ENCODE measurements at places on chromosomes 2 and 18.
A peak's percentile ranks its signal among the peaks of the same experiment; 100 is the strongest.

GRCh38 chr2:43102366-43103092 lies 123.9 kb downstream of the ZFP36L2 start:
- no peak for DNase-seq

- no peak for DNase-seq
These were observed 60.5 kb downstream of the INSIG2 start for GRCh38 chr2:118148809-118149208.

GRCh38 chr2:231418820-231419640 lies 23.5 kb downstream of the B3GNT7 start:
- no peak for DNase-seq

- peak; percentile 86 for DNase-seq
These were observed 54.0 kb downstream of the IL1RL2 start for GRCh38 chr2:102240640-102241370.

DNA sequence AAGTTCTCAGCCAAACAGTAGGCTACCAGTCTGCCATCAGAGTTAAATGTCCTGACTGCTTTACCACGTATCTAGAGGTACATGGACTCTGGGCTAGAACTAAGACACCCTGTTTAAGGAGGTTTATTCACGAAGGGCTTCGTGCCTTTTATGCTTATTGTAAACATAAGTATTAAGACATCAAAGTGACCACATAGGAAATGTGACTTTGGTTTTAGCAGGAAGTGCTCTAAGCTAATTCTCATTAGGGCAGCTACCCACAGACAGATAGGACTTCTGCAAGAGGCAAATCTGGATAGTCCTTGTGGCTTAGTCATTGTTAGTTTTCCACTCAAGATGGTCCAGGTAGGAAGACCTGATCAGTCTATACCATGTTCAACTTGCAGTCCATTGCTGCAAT lies 233.3 kb upstream of the MGAT5 start:
- DNase-seq: no peak

DNA sequence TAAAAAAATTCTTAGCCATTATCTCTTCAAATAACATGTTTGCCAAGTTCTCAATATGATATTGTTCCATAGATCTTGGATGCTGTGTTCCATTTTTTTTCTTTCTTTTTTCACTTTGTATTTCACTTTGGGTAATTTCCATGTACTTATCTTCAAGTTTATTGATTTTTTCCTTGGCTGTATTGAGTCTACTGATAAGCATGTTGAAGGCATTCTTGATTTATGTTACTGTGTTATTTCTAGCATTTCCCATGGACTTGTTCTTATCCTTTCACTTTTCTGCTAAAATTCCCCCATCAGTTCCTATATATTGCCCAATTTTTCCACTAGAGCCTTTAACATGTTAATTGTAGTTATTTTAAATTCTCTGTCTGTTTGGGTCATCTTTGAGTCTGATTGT lies 50.8 kb upstream of the CHN1 start:
- no peak for DNase-seq

DNA sequence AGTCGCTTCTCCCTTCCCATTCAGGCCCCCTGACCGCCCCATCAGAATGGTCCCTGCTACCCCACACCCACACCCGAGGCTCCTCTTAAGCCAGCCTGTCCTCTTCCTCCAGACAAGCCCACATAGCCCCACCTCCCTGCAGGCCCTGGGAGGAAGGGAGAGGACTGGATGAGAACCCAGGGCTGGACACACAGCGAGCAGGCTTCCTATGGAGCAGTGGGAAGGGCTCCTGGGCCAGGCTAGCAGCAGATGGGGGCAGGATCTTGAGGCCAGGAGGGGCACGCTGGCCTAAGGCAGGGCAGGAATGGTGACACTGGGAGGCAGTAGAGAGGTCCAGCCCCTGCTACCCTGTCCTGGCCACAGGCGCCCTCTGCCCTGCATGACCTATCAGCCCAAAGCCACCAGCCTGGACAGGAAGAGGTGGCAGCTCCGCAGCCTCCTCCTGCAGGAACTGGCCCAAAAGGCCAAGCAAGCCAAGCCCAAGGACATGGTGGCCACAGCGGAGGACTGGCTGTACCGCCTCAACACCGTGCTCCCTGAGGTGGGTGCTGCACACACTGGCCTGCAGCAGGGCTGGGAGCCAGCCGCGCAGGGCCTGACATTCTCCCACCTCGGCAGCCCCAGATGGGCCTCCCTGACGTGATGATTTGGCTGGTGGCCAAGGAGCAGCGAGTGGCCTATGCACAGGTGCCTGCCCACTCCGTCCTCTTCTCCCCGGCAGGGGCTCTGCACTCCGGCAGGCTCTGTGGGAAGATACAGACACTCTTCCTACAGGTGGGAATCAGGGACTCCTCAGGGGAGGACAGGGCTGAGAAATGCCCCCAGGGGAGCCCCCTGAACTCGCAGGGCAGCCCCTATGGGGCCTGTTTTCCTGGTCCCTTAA lies 43.3 kb downstream of the FER1L5 start:
- no peak for DNase-seq
